ENCODE measurements at places on chromosomes 6 and 20.

- DNase-seq, result no peak
Measured at GRCh38 chr6:16961577-16961976, 140.3 kb upstream of the STMND1 start.

GRCh38 chr20:24701027-24701426, 231.6 kb downstream of the SYNDIG1 start:
- no peak for DNase-seq

DNA sequence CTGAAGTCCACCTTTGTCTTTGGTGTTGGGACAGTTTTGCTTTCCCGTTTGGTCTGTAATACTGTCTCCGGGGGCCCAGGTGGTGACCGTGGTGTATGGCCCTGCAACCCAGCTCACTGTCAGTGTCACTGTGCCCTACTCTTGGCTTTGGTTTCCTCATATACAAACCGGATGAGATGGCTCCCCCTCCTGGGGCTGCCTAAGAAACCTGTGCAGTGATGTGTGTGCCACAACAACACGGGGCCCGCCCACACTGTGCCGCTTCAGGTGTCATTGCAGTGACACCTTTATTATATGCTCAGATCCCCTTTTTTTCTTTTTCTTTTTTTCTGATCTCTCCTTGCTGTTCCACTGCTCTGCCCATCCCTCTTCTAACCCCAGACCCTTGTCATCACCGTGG, 73.9 kb downstream of the RAMACL start:
- DNase-seq, result no peak

- DNase-seq, result no peak
Measured at GRCh38 chr6:113017353-113017752, 670.2 kb downstream of the RFPL4B start.

- no peak for DNase-seq
Measured at GRCh38 chr6:29603930-29604329, 19.0 kb downstream of the OR2H2 start.

DNA sequence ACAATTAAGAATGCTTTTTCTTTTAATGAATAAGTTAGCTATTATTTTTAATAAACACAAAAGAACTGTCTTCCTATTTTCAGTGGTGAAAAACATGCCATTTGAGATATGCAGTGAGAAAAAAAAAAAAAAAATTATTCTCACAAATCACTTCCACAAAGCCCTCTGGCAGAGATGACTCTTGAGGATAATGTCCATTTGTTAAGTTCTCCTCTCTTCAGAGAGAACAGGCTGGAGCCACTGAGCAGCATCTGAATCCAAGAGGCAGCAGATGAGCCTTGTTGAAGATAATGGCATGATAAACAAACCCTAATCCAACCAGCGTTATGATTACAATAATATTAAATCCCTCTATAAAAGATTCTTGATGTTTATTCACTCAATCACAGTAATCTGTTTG, 105.0 kb downstream of the PTPRK start:
- DNase-seq, result no peak

- no peak for DNase-seq
Measured at GRCh38 chr20:52305024-52305645, 113.6 kb upstream of the ZFP64 start.
